ENCODE measurements at places on chromosomes 7 and 10.

DNA sequence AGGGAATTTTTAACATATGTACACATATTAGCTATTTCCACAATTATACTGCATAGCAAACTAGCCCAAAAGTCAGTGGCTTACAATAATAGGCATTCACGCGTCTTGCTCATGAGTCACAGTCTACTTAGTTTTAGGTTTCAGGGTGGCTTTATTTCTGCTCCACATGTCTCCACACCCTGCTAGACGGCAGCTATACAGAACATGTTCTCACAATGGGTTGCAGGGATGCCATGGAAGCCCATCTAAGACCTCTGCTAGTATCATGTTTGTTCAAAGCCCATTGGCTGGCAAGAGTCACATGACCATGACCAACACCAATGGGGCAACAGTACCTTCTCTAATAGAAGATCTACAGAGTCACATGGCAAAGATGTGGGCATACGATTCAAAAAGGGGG is 96.3 kb upstream of the NEBL start:
- DNase-seq: no peak

DNA sequence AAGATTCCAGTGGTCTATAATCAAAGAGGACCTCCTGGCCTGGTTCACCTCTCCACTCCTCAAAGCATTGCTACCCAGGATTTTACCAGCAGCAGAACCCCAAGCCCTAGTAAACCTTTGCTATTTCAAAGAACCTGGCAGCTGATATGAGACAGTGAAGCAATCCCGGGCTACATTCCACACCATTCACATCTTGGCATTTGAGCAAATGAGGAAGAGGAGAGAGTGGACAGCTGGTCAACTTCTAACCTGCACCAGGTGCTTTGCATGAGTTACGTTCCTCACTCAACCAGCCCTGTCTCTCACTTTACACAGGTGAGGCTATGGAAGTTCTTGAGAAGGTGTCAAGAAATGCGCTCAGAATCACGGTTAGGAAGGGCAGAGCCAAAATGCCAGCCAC is 1.1 kb downstream of the CCDC3 start:
- no peak for DNase-seq

GRCh38 chr10:82266438-82266837 is 391.4 kb downstream of the NRG3 start:
- DNase-seq: no peak

- DNase-seq: no peak
These were observed 33.2 kb downstream of the BLVRA start for GRCh38 chr7:43791665-43792064.

DNA sequence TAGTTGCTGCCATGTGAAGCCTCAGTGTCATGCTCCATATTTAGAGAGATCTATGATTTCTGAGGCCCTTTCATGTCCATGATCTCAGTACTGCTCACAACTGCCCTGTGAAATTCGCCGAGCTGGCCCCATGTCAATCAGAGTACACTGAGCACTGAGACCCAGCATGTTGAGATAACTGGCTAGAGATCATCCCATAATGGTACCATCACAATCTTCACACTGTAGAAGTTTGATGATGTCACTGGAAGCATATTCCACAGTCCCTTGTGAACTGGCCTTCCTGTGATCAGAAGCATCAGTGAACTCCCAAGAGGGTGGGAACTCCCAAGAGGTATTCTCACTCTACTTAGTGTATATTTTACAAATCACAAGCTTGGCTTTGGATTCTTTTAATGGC is 116.0 kb downstream of the EGFR start:
- DNase-seq: no peak

DNA sequence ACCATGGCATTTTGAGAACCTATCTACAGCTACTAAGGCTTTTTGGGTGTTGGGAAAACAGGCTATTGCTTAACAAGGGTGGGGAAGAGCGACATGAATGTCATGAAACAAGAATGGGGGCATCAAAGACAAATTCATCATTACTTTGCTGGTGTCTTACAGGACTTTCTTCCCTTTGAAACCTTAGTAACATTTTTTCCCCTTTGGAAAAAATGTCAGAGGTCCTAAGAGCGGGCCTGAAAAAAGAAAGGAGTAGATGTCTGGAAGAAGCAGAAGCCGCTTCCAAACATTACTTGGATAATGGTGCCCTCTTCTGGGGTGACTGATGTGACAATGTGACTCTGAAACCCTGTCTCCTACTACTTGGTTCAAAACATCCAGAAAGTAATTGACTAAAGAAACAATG is 3.8 kb upstream of the DDX50 start:
- peak; percentile 52 for DNase-seq

- peak; percentile 23 for DNase-seq
These were observed 3.3 kb upstream of the OR2F2 start for GRCh38 chr7:143931739-143932138.

- DNase-seq: no peak
These were observed 52.1 kb upstream of the NME8 start for GRCh38 chr7:37796138-37796775.

- DNase-seq: no peak
These were observed 108.6 kb downstream of the NRCAM start for GRCh38 chr7:108347616-108348015.

DNA sequence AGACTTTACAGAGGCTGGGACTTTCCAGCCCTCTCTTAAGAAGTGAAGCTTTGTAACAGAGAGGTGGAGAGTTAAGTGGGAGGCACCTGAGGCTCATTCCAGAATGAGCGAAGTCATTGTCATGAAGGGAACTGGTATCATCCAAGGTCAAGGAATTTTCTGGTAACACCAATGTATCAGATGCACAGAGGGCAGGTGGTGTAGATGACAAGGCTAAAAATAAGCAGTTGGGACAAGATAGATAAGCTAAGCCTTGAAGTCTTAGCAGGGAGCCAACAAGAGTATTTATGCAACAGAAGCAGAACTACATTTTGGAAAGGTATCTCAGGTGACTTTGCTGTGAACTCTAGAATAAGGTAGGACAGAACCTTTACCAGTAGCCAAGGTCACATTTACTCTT is 257.0 kb upstream of the AUTS2 start:
- no peak for DNase-seq

DNA sequence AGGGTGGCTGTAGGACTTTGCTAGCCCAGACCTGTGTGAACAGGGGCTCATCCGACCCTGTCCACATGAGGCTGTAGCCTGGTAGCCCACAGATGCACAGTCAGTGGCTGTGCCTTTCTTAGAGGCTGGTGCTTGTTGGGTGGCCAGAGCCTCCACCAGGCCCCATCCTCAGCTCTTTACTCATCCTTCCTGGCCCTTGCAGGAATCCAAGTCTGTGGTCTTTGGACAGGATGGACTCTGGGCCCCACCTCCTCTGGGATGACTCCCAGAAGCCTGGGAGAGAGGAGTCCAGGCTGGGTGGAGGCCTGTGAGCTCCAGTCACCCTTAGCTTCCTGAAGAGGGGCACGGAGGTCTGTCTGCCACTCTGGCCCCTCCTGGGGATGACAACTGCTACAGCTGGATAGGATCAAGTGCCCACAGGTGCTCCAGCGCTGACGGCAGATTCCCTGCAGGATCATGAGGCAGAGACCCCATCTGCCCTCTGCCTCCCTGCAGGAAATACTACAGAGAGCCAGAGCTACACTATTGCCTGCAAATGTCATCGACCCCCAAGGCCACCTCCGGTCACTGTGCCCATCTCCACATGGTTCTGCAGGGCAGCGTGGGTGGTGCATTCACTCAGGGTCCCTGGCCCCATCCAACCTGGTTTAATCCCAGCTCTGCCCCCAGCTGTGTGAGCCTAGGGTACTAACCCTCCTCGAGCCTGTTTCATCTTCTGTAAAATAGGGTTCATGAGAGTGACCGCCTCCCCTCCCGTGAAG is 114.5 kb downstream of the PTPN20 start:
- DNase-seq: no peak

- DNase-seq: no peak
These were observed 77.5 kb downstream of the HGF start for GRCh38 chr7:81692146-81692905.

DNA sequence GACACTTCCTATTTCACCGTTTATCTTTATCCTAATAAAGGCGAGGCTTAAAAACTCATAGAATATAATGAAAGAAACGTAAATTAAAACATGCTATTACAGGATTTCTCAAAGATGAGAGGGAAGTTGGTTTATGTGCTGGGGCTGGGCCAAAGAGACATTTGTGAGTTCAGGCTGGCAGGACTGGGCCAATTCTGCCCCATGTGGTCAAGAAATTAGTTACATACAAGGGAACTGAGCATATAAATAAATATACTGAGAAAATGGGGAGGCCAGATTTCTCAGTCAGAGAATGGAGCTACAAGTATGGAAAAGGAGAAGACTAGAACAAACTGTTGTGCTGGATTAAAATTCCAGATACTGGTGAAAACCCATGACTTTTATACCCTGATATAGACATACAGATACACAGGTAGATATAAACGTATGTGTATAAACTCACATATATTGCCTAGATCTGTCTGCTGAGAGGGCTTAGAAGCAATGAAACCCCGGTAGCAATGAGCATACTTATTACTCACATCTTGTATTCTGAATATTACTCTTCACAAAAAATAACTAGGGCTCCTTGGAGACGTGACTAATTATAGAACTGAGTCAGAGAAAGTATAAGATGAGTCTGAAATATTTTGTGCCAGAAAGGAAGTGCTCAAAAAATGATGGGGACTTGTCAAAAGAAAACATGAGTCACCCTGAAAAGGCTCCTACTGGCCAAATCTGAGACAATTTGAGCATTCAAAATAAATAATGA is 155.7 kb upstream of the FGFR2 start:
- DNase-seq: peak; percentile 90

DNA sequence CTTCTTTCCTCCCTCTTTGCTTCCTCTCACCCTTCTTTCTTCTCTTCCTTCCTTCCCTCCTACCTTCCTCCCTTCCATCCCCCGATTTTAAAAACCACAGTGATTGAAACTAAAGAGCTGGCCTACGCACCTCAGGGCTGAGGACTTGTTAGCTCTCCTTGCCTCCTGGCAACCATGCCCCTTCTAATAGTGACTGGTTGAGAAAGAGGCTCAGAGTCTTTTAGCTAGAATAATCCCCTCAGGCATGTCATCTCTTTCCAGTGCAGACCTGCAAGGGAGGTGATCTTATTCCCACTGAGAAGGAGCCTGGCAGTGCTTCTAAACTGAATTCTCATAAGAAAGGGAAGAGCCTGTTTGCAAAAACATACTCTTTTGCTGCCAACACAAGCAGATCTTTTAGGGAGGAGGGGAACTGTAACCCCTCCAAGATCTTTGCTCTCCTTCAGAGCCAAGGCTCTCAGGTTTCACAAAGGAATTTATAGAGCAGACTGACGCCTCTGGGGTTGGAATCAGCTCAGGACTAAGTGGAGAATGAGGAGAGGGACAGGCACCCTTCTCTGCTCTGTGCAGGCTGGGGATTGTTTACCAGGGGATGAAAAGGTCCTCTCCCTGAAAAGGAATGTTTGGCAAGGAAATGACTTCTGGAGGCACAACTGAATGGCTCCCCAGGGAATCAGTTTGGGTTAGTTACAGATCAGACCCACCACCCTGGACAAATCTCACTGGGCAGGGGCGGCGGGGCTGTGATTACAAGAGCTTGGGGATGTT is 9.4 kb upstream of the ANKRD1 start:
- no peak for DNase-seq

DNA sequence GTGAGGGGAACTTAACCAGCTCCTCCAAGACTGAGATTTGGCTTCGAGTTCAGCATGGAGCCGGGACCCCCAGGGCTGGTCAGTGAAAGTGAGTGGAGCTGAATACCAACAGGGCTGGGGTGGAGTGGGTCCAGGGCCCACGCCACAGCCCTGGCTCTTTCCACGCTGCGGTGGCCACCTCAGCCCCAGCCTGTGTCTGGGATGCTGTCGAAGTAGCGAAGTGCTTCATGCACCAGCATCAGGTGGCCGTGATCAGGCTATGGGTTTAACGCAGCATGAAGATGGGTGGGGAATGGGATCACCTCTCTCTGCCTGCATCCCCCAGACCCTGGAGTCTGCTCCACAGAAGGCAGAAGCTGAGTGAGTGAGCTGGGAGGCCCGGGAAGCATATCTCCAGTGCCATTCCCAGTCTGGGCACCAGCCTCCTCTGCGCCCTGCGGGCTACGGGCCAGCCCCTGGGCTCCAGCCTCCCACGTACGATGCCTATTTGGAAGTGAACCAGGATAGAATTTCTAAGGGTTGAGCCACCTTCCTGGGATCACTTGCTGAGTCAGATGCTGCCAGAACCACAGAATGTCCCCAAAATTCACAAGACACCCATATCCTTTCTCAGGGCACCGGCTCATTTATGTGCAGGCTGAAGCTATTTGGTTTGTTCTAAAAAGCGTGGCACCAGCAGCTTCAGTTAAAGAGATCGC is 131.1 kb upstream of the CHST15 start:
- DNase-seq: no peak

- no peak for DNase-seq
These were observed 71.9 kb downstream of the FAM13C start for GRCh38 chr10:59290448-59290847.

- no peak for DNase-seq
These were observed 195.4 kb downstream of the MAD1L1 start for GRCh38 chr7:2037301-2037807.

DNA sequence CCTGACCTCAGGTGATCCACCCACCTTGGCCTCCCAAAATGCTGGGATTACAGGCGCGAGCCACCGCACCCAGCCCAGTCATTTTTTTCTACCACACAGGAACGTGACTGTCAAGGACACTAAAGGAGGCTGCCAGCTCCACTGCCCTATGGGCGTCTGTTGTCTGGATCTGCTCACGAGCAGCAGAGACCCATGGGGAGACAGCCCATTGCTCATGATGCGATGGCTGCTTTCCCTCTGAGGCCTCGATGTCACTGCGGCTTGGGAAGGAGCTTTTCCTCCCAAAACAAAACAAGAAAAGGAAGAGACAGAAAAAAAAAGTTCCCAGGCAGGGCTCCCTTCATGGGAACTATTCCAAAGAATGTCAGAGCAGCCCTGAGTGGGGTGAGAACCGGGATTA is 70.5 kb downstream of the DENND2A start:
- no peak for DNase-seq

GRCh38 chr7:2151237-2151636 is 81.5 kb downstream of the MAD1L1 start:
- DNase-seq: no peak

GRCh38 chr10:13882119-13882711 is 295.4 kb downstream of the PRPF18 start:
- DNase-seq: no peak

DNA sequence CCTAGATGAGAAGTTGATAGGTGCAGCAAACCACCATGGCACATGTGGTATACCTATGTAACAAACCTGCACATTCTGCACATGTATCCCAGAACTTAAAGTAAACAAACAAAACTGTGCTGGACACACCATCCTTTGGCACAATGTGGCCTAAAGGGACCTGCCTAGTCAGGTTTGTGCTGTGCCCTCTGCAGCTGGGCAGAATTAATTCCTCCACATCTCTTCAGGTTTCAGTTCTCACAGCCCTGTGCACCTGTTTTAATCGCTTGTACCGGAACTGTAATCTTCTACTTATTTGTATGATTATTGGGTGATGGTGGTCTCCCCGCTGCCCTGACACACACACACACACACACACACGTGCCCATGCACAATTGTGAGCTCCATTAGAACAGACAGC is 252.7 kb downstream of the ACTR3B start:
- DNase-seq: no peak

GRCh38 chr10:126935263-126935946 is 30.2 kb downstream of the DOCK1 start:
- DNase-seq: no peak

- peak; percentile 63 for DNase-seq
These were observed 69.0 kb downstream of the ADD3 start for GRCh38 chr10:110076559-110077318.

All from activated CD4-positive, alpha-beta T cell treated with anti-CD3 and anti-CD28 coated beads, Interleukin-2, amount 50 U/mL, for 16 hours (primary cell).